ENCODE measurements at places on chromosomes 4 and X.

- DNase-seq: no peak
Measured at GRCh38 chrX:71170660-71171059, 26.0 kb downstream of the NLGN3 start.

- DNase-seq: no peak
Measured at GRCh38 chr4:133124746-133125145, 24.3 kb upstream of the PCDH10 start.

GRCh38 chrX:49844611-49845010 is 15.5 kb downstream of the PAGE4 start:
- no peak for DNase-seq

GRCh38 chr4:30720661-30721184 is 554 bp downstream of the PCDH7 start:
- DNase-seq: peak; percentile 86

GRCh38 chr4:184136525-184136924 is 81.1 kb downstream of the ENPP6 start:
- no peak for DNase-seq

DNA sequence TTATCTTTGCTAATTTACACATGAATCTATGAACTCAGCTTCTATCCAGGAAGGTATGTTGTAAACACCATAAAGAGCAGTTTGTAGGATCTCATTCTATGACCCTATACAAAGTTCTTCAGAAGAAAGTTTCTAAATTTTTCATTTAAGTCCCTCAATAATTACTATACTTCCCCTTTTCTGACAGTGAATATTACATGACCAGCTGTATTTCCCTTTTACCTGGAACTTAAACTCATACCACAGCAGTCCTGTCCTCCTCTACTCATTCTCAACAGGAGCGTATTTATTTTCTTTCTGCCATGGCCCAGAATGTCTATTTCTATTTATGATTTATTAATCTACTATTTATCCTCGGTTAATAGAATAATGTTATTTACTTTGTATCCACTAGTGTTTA is 15.8 kb downstream of the RASGEF1B start:
- no peak for DNase-seq

DNA sequence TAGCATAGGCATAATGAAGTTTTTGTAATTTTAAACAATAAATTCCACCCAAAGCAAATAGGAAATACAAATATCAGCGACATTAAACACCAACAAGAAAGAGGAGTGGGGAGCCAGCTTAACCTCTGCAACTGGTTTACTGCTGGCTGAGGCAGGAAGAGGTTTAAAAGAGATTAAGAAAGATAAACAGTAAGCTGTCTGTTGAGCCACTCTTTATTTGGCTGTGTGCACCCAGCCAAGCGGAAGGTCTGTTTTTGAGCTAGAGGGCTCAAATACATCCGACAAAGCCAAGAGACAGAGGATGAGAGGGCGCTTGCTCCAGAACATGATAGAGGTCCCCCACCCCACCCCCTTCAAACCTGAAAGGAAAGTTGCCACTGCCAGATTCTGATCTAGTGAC is 191.4 kb downstream of the MGST2 start:
- no peak for DNase-seq

GRCh38 chr4:137533855-137534254 is 1.6 kb upstream of the PCDH18 start:
- DNase-seq: no peak

GRCh38 chr4:74133786-74134499 is 24.0 kb upstream of the MTHFD2L start:
- DNase-seq: peak; percentile 90

- DNase-seq: no peak
Measured at GRCh38 chrX:76253432-76253831, 80.6 kb downstream of the PBDC1 start.

GRCh38 chr4:157514711-157515110 is 294.2 kb downstream of the GRIA2 start:
- DNase-seq: no peak

GRCh38 chr4:109433205-109434006 is at the start of gene SEC24B:
Gene SEC24B (plus strand): TSS chr4:109433815. CDS start chr4:109433870, 55 bp downstream.
- DNase-seq: peak; percentile 94

GRCh38 chr4:99209671-99210070 is 9.4 kb downstream of the ADH6 start:
- no peak for DNase-seq

DNA sequence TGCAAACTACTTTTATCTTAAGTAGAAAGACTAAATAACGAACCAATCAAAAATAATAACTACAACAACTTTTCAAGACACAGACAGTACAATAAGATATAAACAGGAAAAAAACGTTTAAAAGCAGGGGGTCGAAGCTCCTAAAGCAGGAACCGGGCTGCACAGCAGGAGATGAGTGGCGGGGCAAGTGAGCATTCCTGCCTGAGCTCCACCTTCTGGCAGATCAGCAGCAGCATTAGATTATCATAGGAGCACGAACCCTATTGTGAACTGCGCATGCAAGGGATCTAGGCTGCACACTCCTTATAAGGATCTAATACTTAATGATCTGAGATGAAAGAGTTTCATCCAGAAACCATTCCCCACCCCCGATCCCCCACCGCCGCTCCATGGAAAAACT is 146.2 kb downstream of the TEX11 start:
- DNase-seq: peak; percentile 65

- DNase-seq: no peak
Measured at GRCh38 chr4:1864076-1865008, 6.9 kb upstream of the NSD2 start.

GRCh38 chrX:39497702-39498265 is 600.0 kb downstream of the BCOR start:
- DNase-seq: no peak

DNA sequence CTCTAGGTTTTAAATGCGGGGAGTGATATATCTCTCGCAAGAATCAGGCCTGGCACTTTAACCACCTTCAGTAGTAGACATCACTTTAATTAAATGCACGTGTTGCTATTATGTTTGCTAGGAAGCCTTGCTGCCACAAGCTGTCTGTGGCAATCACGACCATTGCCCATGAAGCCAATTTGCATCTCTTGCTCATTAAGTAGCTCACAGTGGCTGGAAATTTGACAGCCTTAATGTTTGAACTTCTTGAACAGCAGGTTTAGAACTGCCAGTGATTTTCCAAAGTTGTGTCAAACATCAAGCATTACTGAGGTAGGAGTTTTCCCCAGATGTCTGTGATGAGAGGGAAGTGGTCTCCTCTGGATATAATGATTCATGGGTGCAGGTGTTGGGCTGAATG is 642.3 kb upstream of the CPEB2 start:
- no peak for DNase-seq

- no peak for DNase-seq
Measured at GRCh38 chr4:80361329-80361900, 25.9 kb downstream of the CFAP299 start.

DNA sequence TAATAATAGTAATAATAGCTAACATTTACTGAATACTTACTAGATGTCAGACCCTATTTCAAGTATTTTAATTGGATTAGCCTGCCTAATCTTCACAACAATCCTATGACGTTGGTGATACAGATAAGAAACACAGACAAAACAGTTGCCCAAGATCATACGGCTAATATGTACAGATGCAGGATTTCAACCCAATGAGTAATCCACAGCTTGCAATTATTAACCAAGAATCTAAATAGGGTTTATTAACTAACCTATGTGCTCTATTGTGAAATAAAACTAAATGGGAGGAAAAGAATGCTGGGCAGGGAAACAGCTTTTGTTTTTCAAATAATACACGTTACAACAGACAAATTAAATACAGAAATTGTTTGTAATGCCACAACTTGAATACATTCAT is 23.4 kb downstream of the FBXO8 start:
- no peak for DNase-seq

DNA sequence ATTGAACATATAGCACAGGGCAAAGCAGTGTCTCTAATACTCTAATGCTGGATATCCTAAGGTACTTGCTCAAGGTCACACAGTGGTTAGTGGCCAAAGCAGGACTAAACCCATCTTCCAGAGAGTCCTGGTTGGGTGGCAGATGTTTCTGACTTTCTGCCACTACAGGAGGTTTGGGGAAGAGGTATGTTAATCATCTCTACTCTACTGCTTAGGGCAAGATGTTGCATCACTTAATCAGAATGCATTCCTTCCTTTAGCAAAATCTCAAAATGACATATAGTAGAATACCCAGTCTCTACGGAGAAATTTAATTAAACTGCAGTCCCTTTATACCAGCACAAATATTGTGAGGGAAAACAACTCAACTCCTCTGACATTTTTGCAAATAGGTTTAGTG is 190.7 kb upstream of the FAM241A start:
- DNase-seq: no peak
